Daoy (cell line): ENCODE measurements at places on chromosomes 5 and 9. TPM values are rescaled to one million over a fixed set of nuclear protein-coding genes. Genes with fewer than 3 reads are reported as not detected.
A peak's percentile ranks its signal among the peaks of the same experiment; 100 is the strongest.

The FAM13B gene
- 10.3 and 26.8 TPM in 2 replicates for total RNA-seq

- peak; percentile 38 for DNase-seq
These were observed 6.0 kb downstream of the RNF44 start for GRCh38 chr5:176530983-176531901.

- peak; percentile 6 for DNase-seq
These were observed 341.8 kb upstream of the CTNND2 start for GRCh38 chr5:12246036-12246435.

GRCh38 chr5:174425271-174425963 is 299.0 kb upstream of the MSX2 start:
- DNase-seq = no peak

- peak; percentile 77 for DNase-seq
These were observed 10.3 kb upstream of the RGMB start for GRCh38 chr5:98763001-98763630.

DNA sequence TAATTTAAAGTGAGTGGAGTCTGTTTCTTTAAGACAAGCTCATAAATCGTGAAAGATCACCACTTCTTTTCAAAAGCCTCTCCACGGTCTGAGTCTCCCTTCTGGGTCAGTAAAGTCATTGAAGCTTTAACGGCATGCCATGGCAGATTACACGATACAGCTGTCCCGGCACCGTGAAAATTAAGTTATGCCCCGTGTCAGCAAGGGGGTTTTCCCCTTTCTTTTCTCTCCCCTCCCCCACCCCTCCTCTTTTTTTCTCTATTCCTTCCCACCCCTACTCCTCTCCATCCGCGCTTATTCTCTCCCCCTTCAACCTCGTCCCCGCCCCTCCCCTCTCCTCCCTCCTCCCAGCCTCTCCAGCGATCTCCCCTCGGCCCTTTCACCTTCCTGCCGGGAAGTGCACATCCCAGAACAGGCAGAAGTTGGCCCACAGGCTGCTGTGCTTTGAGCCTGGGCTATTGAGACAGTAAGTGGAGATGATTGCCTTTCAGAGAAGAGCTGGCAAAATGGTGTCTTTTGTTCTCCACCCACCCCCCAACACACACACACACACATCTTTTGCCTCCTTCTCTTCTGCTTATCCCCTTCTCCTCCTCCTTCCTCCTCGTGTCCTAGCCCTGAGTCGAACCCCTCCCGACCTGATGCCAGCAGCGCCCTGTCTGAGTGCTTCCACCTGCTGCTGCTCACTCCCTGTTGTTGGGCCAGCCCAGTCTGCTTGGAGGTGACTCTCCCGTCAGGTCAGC is 44.1 kb downstream of the GAS1 start:
- no peak for DNase-seq

DNA sequence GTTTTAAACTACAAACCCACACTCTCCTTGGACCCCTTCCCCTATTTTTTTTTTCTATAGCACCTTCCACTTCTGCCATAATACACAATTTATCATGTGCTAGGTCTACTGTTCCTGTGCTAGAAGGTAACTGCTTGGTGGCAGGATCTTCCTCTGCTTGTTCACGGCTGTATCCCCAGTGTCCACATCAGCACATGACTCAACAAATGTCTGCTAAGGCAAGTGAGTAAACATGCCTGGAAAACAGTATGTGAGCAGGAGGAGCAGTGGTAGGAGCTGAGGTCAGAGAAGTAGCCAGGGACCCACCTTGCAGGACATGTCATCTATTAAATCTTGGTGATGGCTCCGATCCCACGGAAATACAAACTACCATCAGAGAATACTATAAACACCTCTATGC is 79.4 kb downstream of the AUH start:
- no peak for DNase-seq

The DND1 gene
- 0.69 and 1.4 TPM in 2 replicates for total RNA-seq

- DNase-seq = peak; percentile 51
These were observed 6.9 kb upstream of the RIC1 start for GRCh38 chr9:5622016-5622415.

- DNase-seq = no peak
These were observed 259.5 kb upstream of the ARRDC3 start for GRCh38 chr5:91642581-91642980.

The PTGR1 gene
- 166 and 176 TPM in 2 replicates for total RNA-seq

DNA sequence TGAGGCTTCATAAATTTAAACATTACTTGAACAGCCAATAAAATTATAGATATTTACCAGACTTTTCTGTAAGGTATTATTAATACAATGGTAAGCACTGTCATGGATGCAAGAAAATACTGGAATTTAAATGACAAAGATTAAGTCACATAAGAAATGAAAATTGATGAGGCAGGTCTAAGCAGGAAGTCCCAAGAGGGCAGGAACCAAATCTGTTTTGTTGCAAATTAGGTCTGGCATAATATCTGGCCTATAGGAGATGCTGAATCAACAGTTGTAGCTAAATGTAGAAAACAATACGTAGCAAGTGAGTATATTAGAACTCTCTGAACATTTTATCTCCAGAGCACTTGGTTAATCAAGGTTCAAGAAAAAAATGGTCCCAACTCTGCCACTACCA is 142.5 kb downstream of the EBF1 start:
- DNase-seq = no peak

The CBY3 gene
- not detected in 2 replicates for total RNA-seq

The PCDHGA6 gene
- total RNA-seq = 0.24 and 0.46 TPM in 2 replicates

The TMEM215 gene
- total RNA-seq = 0.33 and 0.57 TPM in 2 replicates

The RNF183 gene
- not detected in 2 replicates for total RNA-seq

The PGGT1B gene
- total RNA-seq = 12.0 and 20.6 TPM in 2 replicates

The SPINK13 gene
- total RNA-seq = not detected in 2 replicates

The TGFBI gene
- total RNA-seq = 1,514 and 1,682 TPM in 2 replicates

DNA sequence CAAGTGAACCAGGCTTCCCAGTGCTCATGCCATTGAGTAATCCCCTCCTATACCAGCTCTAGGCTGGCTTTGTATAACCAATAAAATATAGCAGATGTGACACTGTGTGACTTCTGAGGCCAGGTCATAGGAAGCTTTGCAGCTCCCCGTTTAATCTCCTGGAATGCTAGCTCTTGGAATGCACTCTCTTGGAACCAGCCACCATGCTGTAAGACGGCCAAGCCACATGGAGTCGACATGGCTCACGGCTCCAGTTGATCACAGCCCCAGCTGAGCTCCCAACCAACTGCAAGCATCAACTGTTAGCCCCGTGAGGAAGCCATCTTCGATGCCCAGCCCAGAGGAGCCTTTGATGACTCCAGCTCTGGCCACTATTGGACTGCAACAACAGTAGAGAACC is 74.5 kb downstream of the SH3TC2 start:
- no peak for DNase-seq

The ZNF354C gene
- 2.7 and 3.7 TPM in 2 replicates for total RNA-seq

DNA sequence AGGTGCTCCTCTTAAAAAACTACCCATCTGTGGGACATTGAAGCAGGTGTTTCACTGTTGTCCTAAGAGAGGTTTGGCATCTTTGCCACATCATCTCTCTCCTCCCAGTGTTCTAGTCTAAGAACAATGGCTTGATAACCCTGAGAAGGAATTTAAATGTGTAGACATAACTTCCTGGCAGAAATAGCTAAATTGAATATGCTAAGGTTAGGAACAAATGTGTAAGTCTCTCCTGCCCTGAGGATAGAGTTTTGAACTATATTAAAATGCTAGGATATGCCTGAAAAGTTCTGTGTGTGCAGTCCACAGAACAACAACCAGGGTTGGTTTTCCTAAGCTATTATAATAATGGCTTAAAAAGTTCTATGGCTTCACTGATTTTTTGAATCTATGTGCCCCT is 106.6 kb downstream of the LRRC70 start:
- DNase-seq = no peak

DNA sequence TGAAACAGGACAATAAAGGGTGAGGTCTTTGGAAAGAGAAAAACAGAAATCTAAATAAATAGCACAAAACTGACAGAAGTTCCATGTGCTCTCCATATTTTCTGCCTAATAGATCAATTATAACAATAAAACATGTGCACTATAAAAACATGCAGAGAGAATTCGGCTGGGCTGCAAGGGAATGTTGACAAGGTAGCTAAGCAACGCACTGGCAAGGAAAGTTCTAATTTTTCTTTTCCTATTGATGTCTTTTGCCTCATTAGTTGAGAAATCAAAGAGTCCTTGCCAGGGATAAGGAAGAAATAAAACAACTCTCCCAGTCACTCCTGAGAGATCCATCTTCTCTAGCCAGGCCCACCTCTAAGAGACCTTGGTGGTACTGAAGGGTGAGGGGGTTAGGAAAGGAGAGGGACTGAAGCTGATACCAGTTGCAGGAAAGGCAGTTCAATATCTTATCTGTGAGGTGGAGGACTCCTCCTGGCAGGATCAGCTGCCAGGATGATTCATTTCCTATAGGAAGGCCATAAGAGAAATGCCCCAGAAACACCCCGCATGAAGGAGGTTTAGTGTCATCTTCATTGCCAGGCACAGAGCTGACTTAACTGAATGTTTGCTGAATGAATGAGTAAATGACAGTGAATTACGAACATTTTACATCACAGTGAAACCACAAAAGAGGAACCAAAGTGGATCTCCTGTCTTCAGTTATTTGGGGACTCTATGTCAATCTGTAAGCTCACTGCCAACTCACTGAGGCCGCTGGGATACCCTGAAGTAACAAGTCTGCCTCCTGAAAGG is 63.7 kb upstream of the IFNK start:
- peak; percentile 61 for DNase-seq

GRCh38 chr5:127586811-127587210 is 62.1 kb upstream of the CTXN3 start:
- no peak for DNase-seq

The SHOC1 gene
- total RNA-seq = not detected in 2 replicates

GRCh38 chr9:89939181-89939580 is 334.4 kb downstream of the GADD45G start:
- no peak for DNase-seq

DNA sequence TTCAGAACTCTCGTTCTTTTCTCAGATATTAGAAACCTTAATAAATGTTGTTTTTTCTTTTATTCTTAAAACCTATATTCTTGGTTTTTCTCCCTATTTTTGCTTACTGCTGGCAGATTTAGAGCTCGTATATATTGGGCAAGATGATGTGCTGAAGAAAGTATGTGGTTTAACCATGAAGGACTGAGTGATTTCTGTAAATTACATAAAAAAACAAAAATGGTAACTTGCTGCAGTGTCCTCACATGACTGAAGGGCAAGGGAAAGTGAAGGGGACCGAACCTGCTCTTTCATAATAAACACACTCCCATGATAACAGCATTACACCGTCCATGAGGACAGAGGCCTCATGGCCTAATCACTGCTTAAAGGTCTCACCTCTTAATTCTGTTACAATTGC is 393.8 kb upstream of the ZNF608 start:
- DNase-seq = no peak

- no peak for DNase-seq
These were observed 80.5 kb downstream of the SH3RF2 start for GRCh38 chr5:146016764-146017484.

The OLFML2A gene
- 3.9 and 5.7 TPM in 2 replicates for total RNA-seq

The CSNK1G3 gene
- total RNA-seq = 87.5 and 93.9 TPM in 2 replicates

The SEMA5A gene
- total RNA-seq = 0.21 and 0.23 TPM in 2 replicates

DNA sequence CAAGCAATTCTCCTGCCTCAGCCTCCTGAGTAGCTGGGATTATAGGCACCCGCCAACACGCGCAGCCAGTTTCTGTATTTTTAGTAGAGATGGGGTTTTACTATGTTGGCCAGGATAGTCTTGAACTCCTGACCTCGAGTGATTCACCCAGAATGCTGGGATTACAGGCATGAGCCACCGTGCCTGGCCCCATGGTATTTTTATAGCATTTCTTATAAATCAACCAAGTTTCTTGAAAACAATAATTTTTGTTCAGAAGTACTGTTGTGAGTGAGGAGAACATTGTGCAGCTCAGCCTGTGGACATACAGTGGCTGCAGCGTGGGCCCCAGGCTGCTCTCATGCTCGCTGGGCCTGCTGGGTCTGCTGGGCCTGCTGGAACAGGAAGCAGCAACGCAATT is 45.3 kb downstream of the MAP1B start:
- no peak for DNase-seq

The ZFP37 gene
- total RNA-seq = 3.7 and 7.9 TPM in 2 replicates

The SGCD gene
- total RNA-seq = 0.83 and 1.4 TPM in 2 replicates

DNA sequence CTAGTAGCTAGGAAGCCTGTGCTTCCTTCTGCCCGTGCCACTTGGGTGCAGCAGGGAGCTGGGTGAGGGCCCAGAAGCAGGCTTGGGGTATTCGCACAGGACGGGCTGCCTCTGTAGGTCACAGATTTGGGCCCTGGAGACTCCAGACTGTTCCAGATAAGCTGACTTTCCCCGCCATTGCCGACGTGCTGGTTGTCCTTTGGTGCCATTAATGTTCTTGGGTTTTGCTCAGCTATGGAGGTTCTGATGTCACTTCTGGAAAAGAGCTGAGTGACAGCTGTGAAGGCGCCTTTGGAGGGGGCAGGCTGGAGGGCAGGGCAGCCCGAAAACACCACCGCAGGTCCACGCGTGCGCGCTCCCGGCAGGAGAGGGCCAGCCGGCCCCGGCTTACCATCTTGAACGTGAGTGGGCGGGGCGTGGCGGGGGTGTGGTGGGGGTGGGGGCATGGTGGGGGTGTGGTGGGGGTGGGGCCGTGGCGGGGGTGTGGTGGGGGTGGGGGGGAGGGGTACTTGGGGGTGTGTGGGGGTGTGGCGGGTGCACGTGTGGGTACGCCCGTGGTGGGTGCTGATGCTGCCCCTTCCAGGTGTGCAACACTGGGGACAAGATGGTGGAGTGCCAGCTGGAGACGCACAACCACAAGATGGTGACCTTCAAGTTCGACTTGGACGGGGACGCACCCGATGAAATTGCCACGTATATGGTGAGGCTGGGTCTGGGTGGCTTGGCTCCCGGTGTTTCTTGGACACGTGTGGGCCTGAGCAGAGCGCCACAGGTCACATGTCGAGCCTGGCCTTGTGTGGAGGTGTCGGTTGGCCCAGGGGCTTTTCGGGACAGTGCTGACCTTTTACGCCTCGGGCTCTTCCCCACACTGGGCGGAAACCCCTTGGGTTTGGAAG is 79.6 kb downstream of the WNK2 start:
- DNase-seq = peak; percentile 1

The CTXN3 gene
- not detected in 2 replicates for total RNA-seq

The CA9 gene
- total RNA-seq = 0.42 TPM in 1 of 2 replicates, not detected in the other

- DNase-seq = no peak
These were observed 32.9 kb downstream of the STRBP start for GRCh38 chr9:123235448-123235847.

- DNase-seq = no peak
These were observed 133.6 kb upstream of the RETREG1 start for GRCh38 chr5:16750445-16750844.

The MSANTD3 gene
- total RNA-seq = 150 and 171 TPM in 2 replicates

- no peak for DNase-seq
These were observed 87.3 kb downstream of the NTNG2 start for GRCh38 chr9:132249123-132249522.

The IFNA2 gene
- total RNA-seq = not detected in 2 replicates

GRCh38 chr5:90901261-90901660 is 342.7 kb downstream of the ADGRV1 start:
- no peak for DNase-seq

The EQTN gene
- total RNA-seq = not detected in 2 replicates

The SPEF2 gene
- total RNA-seq = 0.97 and 1.6 TPM in 2 replicates

- peak; percentile 79 for DNase-seq
These were observed 12.3 kb upstream of the KCNIP1 start for GRCh38 chr5:170491479-170491878.
